ENCODE measurements at places on chromosomes 6 and 20. TPM values are rescaled to one million over a fixed set of nuclear protein-coding genes. Genes with fewer than 3 reads are reported as not detected.

DNA sequence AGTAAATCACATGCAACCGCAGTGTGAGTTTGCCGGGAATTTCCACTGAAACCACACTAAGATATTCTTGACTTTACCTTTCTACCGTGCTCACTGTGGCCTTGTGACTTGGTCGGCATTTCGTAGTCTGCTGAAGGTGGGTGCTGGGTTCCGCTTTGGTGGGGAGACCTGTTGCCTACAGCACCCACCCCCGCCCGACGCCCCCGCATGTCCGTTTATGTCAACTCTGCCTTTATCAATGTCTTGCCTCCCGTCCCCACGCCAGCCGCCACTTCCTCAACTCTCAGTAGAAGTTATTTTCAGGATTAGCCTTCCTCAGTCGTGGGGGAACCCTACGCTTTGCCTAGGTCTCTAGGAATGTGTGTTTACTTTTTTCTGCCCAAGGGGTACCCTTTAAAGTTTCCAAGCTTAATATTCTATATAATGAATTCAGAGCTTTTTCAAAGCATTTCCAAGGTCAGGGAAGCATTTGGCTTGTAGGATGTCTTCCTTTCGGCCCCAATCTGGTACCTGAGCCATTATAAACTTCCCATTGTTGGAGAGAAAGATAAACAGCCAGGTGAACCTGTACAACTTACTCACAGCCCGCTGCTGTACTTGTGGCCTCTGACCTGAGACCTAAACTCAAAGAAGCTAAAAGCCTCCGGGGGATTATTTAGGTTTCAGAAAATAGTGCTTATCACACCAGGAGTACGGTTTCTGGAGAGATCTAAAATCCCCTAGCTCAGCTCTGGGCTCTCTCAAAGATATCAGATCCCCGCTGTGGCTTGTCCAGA lies 54.2 kb downstream of the TBC1D7 start:
- DNase-seq, result no peak

GRCh38 chr20:2817341-2817726 lies 1.2 kb downstream of the TMEM239 start:
- DNase-seq, result no peak

DNA sequence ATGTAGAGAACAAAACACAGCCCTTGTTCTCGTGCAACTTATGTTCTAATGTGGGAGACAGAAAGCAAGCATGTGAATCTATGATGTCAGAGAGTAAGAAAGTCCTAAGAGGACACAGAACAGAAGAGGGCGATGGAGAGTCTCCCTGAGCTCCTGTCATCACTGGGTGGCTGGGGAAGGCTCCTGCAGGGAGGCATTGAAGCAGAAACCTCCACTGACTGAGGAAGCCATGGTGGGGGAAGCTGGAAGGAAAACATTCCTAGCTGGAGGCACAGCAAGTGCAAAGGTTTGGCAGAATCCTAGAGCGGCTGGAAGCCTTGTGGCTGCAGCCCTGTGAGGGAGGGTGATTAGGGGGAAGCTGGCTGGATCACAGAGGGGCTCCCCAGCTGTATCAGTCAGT lies 248.0 kb downstream of the CDH26 start:
- DNase-seq, result no peak

DNA sequence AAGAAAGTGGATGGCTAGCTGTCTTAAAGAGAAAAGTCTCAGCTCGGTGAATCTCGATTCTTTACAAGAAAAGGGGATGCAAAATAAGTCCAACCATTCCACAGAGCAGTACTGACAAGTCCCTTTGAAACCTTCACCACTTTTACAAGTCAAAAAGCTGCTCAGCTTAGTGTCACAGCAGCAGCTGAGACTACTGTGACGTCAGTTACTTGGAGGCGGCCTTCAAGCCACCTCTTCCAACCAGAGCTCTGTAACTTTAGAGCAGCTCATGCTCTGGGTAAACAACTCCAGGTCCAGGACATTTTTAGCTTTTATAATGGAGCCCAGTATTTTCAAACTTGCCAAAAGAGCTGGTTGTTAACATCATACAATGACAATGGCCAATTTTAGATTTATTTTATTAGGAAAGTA lies at the start of gene KIAA0408:
TSS of gene KIAA0408 (minus strand) at position 159 of the 411 bp plus-strand sequence. CDS start 5,408 bp downstream, outside the sequence.
- DNase-seq, result no peak

- DNase-seq, result no peak
Measured at GRCh38 chr6:113405326-113406047, 451.7 kb upstream of the MARCKS start.

- DNase-seq, result no peak
Measured at GRCh38 chr6:15430931-15431405, 185.1 kb downstream of the JARID2 start.

DNA sequence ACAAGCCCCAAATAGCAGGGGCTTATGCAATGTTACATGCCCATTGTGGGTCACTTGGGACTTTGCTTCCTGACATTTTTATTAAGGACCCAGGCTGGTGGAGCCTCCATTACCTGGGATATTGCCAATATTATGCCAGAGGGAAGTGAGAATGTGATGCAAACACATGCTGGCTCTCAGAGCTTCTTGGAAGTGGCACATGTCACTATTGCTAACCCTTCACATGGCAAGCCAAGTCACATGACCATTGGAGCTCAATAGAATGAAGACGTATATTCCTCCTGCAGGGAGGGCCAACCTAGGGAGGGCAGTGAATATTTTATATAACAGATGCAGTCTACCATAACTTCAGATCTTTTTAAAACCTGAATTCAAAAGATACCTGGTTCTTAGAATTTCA lies 140.7 kb upstream of the ZFP64 start:
- no peak for DNase-seq

DNA sequence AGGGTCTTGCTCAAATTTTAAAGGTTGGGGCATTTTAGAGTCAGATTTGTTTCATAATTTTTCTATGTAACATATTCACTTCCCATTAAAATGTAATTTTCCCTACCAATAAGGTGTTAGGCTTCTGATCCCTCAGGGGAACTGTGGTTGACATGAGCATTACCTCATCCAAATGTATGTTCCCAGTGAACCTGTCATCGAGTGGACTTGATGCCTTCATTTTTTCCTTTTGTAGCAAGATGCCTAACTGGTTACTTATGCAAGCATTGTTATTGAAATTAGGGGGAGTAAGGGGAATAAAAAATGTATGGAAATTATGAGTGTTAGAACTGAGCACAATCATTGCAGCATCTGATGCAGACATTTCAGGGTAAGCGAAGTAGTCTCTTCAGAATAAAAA lies 360.5 kb downstream of the BCKDHB start:
- no peak for DNase-seq

DNA sequence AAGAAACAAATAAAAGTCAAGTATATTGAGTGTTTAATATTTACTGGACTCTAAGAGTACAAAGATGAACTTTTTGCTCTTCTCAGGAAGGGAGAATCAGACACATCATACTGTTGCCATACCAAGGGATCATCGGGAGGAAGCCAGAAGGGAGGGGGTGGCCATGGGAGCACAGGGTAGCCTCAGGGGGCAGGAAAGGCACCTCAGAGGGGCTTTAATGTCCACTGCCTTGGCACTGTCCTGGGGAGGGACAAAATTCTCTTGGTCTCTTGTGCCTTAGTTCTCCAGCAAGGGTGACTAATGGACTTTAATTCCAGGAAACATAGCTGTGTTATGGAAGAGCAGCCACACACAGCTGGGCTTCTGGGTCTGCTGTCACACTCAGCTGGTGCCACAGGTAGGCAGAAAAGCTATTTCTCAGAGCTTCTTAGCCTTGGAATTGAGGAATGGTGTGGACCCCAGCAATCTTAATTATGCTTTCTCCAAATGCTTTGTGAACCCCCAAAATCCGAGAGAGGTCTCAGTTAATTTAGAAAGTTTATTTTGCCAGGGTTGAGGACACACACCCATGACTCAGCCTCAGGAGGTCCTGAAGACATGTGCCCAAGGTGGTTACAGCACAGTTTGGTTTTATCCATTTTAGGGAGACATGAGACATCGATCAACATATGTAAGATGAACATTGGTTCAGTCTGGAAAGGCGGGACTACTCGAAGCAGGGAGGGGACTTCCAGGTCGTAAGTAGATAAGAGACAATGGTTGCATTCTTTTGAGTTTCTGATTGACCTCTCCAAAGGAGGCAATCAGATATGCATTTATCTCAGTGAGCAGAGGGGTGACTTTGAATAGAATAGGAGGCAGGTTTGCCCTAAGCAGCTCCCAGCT lies 53.2 kb downstream of the MRAP2 start:
- DNase-seq, result no peak

CLVS2 gene
- total RNA-seq, result not detected

- no peak for DNase-seq
Measured at GRCh38 chr6:100988391-100988984, 107.4 kb upstream of the ASCC3 start.

- no peak for DNase-seq
Measured at GRCh38 chr6:136525586-136526195, 24.5 kb downstream of the MAP7 start.

- DNase-seq, result no peak
Measured at GRCh38 chr6:100850174-100850573, 31.0 kb downstream of the ASCC3 start.

DNA sequence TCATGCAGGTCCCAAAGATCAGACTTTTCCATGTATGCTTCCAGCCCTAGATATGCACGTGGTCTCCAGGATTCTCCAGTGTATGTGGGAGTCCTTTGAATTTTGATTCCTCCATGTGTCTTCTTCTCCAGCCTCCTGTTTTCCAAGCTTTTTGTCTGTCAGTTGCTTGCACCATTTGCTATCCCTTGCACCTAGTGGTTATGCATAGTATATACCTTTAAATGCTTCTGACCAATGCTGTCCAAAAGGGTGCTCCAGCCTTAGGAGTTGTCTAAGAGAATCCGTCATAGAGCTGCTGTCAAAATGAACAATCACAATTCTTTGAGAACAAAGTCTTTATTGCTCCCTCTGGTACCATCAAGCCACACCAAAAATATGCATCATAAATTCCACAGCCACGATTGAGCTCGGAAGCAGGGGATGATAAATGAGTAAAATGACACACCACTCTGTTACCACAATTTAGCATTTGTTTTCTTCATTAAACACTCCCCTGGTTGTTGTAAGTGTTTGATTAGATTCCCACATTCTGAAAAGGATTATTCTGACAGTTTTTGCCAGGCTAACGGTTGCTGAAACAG lies 706.2 kb upstream of the GJE1 start:
- DNase-seq, result no peak

GRCh38 chr6:264626-265025 lies 27.7 kb upstream of the DUSP22 start:
- DNase-seq, result no peak

GRCh38 chr6:152554851-152555250 lies 82.3 kb downstream of the SYNE1 start:
- no peak for DNase-seq

GRCh38 chr6:16318538-16318937 lies 80.2 kb downstream of the GMPR start:
- DNase-seq, result no peak

RAD21L1 gene
- not detected for total RNA-seq

DNA sequence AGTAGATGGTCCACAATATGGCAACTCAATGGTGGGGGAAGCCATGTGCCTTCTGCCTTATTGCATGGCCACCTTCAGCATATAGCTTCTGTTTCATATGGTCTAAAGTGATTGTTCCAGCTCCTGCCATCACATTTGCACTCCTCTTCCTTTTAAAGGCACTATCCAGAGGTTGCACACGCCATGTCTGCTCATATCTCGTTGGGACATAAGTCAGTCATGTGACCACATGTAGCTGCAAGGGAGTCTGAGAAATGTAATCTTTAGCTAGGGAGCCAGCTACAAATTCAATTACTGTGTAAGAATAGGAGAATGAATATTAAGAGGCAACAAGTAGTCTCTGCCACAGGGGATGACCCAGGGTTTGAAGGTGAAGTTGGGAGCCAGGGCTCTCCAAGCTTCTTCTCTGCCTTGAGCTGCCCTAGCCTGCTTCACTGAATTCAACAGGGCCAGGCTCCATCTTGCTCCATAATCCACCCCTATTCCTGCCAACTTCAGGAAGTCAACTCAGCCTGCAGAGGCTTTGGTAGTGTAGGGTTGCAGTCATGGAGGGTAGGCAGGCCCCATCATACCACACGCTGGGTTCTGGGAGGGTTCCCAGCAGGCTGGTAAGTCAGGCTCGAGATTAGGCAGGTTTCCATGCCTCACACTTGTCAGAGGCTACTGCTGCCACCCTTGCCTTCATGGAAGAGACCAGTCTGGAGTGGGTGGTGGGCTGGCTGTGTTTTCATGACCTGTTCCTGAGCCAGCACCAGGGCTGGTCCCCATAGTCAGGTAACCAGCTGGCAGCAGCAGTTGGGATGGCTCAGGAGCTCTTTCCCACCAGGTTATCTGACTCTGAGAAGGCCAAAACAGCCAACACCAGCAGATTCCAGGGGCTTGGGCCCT lies 56.7 kb upstream of the SAYSD1 start:
- no peak for DNase-seq

SLPI gene
- not detected for total RNA-seq

DNA sequence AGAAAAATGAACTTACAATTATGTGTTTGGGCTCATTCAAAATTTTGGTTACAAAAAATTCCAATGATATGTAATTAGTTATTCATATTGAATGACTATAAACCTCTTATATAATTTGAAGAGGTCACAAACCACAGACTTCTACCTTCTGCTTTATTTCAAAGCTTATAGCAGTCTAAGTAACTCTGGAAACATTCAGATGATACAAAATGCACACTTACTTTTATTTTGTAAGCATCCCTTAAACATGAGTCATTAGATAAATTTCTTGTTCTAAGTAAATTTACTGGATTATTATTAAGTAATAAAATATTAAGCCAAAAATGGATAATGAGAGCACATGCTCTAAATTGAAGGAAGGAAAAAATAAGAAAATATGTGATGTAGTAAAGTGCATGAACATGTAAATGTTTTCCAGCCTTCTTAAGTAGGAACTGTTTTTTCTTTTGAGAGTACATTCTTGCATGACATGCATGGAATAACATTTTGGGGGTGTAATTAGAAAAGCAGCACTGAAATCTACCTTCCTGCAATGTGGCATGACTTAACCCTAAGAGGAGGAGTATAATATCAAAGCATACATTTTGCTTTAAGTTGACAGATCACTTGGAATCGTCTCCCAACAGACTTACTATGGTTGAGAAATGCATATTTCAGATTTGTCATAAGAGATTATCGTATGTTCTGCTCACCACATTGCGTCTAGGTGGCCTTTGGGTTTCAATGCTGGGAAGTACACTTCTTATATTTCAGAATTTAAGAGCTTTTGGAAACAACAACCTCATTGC lies 372.7 kb upstream of the HSF2 start:
- DNase-seq, result no peak

DNA sequence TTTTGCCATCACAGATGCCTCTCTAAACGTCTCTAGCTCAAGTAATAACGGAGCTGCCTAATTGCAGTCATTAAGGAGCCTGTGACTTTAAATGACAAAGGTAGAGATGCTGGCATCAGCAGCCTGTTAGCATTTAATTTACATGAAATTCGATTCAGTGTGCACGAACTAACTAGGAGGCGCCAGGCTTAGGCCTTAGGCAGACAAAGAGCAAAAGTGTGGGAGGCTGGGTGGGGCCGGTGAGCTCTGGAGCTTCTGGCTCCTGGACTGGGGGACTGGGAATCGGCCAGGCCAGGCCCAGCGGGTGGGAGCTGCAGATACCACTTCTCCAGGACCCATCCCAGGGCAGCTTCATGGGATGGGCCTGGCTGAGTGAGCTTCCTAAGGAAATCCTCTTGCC lies 170.0 kb upstream of the AGPAT4 start:
- DNase-seq, result no peak

GRCh38 chr6:16105854-16106253 lies 23.0 kb upstream of the MYLIP start:
- DNase-seq, result no peak
